ENCODE measurements at places on chromosomes 1 and 21.

DNA sequence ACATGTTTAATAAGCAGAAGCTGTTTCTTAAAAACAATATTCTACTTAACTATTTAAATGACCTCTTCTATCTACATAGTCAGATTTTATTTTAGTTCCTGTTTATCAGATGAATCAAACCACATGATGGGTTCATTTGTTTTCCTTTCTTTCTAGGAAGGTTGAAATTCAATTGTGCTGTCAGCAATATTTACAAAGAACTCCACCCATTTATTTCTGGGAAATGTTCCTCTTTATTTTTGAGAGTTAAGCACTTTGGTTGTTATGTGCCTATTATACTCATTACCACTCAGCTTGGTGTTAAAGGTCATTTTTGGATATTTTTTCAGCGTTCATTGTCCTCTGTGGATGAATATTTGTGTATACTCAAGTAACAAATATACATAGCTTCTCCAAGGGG, 84.9 kb downstream of the C4BPA start:
- DNase-seq: no peak

DNA sequence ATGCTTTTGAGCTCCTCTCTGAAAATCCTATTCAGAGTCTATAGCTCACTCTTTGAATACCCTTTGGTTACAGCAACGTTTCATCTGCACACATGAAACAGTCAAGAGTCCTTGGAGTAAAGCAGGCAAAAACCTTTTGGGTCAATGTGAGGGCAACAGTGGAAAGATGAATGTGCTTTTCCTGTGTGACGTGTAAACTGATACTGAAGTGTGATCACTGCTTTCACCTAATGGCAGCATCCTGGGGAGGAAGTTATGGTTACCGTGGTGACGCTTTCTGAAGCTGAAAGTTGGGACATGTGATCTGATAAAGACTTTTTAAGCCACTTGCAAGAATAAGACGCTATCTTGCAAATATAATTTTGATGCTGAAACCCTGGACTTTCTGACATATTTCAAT, 160.0 kb downstream of the SEC16B start:
- no peak for DNase-seq

- no peak for DNase-seq
Observed at GRCh38 chr1:64229307-64229706, 25.9 kb downstream of the UBE2U start.

DNA sequence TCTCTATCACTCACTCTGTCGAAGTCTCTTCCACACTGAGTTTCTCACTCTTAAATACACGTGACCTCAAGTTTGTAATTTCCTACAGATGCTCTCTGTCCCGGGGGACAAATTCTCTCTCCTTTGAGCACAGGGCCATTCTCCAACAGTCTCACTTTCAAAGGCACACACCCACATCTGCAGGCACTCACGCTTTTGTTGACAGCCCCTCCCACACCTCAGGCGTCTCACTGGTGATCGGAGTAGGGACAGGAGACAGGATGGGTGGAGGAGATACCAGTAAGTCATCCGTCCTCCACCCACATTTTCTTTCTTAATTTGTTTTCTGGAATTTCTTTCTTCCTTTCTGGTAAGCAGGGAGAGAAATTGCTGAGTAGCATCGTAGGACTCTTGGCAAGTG, 40.6 kb upstream of the GREM2 start:
- no peak for DNase-seq

DNA sequence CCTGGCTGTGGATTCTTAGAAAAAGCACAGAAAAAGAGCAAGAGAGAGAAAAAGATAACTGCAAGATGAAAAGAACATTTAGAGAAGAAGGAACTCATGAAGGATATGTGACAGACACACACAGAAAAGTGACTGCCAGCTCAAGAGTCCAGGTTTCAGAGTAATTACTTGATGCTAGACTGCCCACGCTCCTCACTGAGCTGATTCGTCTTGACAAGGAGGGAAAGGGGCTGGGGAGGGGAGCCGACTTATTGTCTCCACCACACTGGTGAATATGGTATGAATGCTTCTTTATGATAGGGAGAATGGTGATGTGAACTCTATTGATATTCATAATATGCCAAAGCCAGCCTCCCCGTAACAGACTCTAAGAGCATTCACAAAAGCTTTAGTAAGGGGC, 140.4 kb downstream of the BRINP2 start:
- no peak for DNase-seq

GRCh38 chr1:31875636-31876236, 59.9 kb upstream of the SPOCD1 start:
- DNase-seq: no peak

DNA sequence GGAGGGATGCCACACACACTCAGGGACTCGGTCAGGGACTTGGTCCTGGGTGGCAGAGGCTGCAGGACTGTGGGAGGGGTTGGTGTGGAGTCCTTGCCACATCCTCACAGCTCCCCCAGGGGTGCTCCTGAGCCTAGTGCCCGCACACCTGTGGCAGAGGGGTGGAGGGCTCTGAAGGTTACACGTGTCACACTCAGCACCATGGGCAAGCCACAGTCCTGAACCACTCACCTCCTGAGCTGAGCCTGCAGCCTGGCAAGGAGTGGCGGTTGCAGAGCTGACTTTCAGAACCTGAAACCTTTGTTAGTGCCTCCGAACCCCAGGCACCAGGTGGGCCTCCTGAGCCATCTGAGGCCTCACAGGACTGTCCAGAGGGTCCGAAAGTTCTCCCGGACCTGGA, 249.2 kb upstream of the C1orf174 start:
- DNase-seq: no peak

Data from stimulated activated CD4-positive, alpha-beta T cell treated with anti-CD3 and anti-CD28 coated beads, Interleukin-1b, Interleukin-23, amount 100 ng/mL, for 1 hour (primary cell).